ENCODE measurements at places on chromosomes 3 and 15.
A peak's percentile ranks its signal among the peaks of the same experiment; 100 is the strongest.

DNA sequence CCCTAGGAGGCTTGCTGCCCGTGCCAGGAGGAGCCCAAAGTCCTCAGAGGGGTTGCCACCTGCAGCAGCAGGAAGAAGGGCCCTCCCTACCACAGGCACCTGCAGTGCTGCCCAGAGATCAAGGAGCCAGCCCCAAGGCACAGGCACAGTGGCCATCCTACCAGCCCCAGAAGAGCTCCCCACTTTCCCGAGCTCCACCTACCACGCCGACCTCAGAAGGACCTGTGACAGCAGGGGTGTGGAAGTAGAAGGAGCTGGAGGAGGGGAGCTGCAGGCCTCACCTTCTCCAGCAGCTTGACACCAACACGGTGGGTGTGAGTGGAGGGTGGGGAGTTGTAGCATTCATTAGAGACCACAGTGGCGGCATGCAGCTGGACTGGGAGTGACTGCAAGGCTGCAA, 485.8 kb downstream of the GABRG3 start:
- DNase-seq = no peak

GRCh38 chr3:13020159-13020750, 53.0 kb downstream of the IQSEC1 start:
- DNase-seq = no peak

- no peak for DNase-seq
Measured at GRCh38 chr3:124397088-124397487, 333.2 kb upstream of the UMPS start.

DNA sequence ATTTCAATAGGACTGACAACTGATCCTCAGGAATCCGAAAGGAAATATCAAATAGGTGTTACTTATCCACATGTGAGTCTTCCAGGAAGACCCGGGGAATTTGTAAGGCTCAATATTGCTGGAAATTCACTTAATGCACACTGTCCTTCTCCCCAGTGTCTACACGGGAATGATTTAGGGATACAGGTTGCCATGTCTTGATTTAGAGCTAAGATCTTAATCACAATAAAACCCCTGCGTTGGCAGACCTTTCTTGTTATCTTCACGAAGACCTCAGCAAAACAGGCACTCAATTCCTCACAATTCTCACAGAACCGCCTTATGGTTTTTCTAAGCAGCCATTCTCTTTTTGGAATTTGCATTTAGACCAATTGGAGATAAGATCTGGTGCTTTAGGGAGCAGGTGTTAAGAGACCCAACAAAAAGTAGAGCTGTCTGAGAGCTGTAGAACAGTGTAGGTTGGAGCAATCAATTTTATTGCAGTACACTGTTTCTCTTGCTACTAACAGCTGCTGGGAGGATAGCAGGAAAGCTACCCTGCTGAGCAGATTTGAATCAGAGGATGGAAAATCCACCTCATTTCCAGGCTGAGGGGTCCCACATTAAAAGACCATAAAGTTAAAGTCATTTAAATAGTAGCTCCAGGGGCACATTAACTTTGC, 925.7 kb downstream of the EPHA3 start:
- no peak for DNase-seq

DNA sequence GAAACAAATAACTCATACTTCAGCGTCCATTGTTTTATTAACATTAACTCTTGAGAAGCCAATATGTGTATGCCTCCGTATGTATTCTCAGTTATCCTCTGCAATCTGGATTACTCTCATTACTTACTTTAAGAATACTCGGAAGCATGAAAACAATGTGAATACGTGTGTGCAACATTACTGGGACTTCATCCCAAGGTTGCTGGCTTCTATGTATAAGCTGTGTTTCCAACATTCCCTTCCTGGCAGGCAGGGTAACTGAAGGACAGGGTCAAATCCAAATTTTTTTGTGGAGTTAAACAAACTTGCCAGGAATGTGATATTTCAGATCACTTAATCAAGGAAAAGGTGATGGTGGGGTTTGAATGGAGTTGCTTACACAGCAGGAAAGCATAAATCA, 34.5 kb upstream of the NR1I2 start:
- no peak for DNase-seq

DNA sequence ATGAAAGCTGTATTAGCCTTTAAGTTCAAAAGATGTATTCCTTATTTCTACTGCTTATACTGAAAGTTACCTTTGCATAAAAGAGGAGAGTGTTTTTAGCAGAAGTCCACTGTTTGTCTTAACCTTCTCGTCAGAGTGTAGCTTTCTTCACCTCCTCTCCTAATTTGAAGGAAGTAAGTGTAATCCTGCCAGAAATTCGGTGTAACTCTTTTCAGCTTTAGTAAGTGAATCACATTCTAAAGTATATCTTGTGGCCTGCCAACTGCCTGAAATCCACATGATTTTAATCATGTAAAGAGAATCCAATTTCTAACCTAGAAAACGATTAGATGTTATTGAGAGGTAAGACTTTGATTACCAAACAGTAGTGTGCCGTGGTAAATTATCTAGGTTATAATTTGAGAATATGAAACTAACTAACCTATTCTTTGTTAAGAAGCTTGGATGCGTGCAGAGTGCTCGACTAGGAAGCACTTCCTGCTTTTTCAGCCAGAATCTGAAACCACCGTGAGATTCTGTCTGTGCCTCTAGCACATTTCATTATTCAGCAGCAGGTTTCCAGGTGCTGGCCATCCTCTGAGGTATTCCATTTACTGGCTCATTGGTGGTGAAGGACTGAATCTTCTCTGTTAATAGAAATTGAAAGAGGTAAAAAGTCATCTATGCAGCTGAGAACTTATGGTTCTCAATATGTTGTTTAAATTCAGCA, 7.5 kb downstream of the GYG1 start:
- DNase-seq = no peak

GRCh38 chr3:154195620-154196356, 74.6 kb downstream of the ARHGEF26 start:
- no peak for DNase-seq

GRCh38 chr3:10194328-10195071, 29.8 kb downstream of the IRAK2 start:
- DNase-seq = no peak

GRCh38 chr15:71790081-71790480, 20.3 kb upstream of the NR2E3 start:
- DNase-seq = peak; percentile 33

Data from fibroblast of skin of abdomen (primary cell).